OCI-LY7 (cell line): ENCODE measurements at places on chromosomes 3 and 15. TPM values are rescaled to one million over a fixed set of nuclear protein-coding genes. Genes with fewer than 3 reads are reported as not detected.

DNA sequence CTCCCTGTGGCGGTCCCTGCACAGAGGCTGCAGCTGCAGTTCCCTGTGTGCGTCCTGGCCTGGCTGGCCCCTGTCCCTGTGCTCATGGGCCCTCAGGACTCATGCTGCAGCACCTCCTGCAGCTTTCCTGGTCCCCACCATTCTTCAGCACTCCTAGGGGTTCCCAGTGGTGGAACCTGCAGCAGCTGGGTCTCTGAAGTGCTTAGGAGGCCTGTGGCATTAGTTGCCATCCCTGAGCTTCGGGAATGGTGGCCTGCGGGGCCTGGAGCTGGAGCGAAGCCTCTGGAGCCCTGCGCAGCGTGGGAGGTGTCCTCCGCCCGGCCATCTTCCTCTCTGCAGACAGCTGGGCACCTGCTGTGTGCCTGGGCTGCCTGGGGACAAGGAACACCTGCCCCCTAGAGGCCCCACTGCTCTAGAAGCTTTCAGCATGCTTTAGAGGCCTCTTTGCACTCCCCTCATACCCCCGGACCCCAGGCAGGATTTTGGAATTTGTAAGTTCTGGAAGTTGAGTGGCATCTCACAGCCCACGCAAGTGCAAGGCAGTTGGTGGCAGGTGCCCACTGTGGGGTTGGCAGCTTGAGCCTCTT is 13.1 kb downstream of the PLXNA1 start:
- no peak for DNase-seq

MAP1A gene
- 2.7 and 3.3 TPM in 2 replicates for total RNA-seq

- DNase-seq, result peak; percentile 16
Measured at GRCh38 chr15:51132384-51133139, 37.9 kb upstream of the TNFAIP8L3 start.

- DNase-seq, result no peak
Measured at GRCh38 chr3:113898892-113899291, 48.9 kb upstream of the ZDHHC23 start.

DNA sequence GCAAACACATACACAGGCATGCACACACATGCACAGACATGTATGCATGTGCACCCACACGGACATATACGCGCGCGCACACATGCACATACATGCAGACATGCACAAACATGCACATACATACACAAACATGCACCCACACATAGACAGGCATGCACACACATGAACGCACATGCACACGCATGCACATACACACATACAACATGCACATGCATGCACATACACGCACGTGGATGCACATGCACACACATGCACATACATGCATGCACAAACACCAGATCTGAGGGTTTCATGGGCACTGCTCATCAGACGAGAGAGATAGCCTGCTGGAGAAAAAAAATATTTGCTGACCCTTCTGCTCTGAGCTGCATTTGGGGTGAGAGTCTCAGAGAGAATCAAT is 31.7 kb upstream of the NTRK3 start:
- no peak for DNase-seq

- DNase-seq, result no peak
Measured at GRCh38 chr15:77060546-77060945, 10.4 kb downstream of the TSPAN3 start.

TJP1 gene
- 0.06 and 0.32 TPM in 2 replicates for total RNA-seq

CHRNB4 gene
- not detected in 2 replicates for total RNA-seq

DNA sequence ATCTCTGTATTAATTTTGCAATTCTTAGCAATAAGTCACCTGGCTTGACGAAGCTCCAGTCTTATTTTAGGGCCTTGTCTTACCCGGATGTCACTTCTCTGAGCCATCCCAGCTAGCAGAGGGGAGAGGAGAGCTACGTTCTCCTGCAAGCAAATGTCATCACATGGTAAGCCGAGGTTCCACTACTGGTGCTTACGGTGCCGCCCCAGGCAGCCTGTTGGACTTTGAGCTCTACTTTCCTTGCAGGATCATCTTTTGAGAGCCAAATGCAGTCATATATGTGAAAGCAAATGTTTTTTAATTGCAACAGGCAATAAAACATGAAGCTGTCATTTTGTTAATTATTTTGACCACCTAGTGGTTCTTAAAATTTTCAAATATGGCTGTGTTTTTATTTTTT is 140.9 kb downstream of the FAM43A start:
- no peak for DNase-seq

OSBPL10 gene
- 157 and 170 TPM in 2 replicates for total RNA-seq

DNA sequence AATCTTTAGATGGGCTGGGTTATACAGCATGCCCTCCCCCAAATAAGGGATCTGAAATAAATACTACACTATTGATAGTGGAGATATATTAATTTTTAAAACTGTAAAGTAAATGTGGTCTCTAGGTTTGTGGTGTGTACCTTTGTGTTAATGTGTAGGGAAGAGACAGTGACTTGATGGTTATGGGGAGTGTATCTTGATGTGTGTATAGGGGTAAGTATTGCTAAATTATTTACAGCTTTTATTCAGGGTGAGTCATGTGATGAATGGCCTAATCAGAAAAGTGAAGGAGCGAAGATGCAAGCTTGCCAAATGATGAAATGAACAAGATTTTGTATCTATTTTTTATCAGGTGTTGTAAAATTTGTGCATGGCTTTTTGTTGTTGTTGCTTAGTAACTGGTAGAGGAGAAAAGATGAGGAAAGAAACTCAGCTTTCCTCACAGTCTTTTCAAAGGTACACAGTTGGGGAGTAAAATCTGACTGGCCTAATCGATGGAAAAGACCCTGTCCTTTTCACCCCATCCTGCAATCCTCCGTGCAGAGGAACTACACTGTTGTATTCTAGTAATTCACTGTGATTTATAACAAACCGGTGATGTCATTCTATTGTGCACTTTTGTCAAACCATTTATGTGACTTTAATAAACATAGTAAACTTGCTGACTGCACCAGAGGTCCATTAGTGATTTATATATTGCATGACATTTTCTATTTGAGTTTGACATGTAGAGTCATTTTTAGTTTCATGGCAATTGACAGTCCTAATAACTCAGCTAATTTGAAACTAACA is 17.7 kb downstream of the FEM1B start:
- no peak for DNase-seq

DNA sequence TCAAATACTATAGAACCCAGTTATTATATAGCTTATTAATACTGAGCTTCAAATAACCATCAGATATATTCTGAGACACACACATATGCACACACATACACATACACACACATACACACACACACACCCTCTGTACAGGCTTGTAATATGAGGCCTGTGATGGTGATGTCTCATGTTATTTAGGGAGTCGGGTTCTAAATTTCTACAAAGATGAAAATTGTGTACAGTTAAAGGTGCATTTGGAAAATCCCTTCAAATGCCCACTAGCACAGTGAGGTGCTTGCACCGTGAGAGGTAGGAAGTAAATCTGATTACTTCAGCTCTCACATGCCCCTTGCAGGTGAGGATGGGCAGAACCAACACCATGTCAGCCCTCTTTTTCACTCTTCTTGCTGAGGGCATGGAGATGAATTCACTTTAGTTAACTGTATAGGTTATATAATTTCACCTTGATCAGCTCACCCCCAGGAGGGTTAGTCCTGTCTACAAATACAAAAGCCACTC is 294.5 kb upstream of the PROK2 start:
- DNase-seq, result peak; percentile 64

GRCh38 chr3:189041482-189042090 is 130.2 kb upstream of the TPRG1 start:
- DNase-seq, result peak; percentile 70

DNA sequence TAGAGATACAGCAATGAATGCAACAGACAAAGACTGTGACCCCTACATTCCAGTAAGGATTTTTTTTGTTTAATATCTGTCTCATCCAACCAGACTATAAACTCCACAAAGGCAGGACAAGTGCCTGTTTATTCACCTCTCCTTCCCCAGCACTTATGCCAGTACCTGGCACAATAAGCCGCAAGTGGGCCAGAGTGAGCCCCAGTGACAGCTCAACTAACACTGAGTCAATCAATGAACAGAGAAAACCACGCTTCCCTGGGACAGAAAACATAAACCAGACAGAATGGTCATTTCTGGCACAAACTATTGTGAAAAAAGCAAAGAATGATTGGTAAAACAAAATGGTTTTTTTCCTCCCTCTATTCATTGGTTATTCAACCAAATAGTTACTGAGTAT is 52.2 kb downstream of the RYK start:
- DNase-seq, result no peak

DNA sequence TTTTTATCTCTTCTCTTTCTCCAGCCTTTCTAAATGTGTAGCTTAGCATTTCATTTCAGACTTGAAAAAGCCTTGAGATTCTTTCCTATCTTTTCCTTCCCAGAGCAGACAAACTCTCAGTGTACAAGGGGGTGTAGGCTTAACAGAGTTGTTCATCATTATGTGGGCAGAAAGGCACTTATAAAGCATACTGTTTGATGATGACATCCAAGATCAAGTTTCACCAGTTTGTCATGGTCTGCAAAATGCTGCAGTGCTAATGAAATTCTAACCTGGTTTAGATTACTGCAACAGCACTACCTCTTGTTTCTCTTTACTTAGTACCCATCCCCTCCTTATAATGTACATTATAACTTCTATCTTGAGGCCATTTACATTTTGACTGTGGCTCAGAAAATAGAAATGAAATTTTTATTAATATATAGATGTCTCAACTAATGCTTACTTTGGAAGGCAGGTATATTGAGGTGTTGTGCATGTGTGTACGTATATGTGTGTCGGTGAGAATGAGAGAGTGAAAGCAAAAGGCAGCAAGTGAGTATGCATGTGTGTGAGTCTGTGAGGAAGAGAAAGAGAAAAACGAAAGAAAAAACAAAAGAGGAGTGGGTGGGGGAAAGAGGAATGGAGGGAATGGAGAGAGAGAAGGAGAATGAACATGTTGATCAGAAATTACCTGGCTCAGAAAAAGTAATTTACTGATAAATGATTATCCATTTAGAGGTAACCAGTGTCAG is 1043.6 kb downstream of the TUSC7 start:
- no peak for DNase-seq

DNA sequence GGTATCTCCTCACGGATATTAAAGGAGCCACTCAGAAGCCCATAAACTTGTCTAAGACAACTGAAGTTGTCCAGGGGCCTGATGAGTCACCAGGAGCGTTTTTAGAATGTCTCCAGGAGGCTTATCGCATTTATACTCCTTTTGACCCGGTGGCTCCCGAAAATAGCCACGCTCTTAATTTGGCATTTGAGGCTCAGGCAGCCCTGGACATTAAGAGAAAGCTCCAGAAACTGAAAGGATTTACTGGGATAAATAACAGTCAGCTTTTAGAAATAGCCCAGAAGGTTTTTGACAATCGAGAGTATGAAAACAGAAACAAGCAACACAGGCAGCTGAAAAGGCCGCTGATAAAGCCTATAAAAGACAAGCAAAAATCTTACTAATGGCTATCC is 4.1 kb downstream of the DET1 start:
- DNase-seq, result no peak

GRCh38 chr3:36417237-36417636 is 36.9 kb downstream of the STAC start:
- no peak for DNase-seq

- no peak for DNase-seq
Measured at GRCh38 chr15:63967616-63968015, 78.7 kb downstream of the DAPK2 start.
